ENCODE measurements at places on chromosomes 3 and 15.

GRCh38 chr3:144968750-144969350 is 997.2 kb downstream of the DIPK2A start:
- DNase-seq, result no peak

DNA sequence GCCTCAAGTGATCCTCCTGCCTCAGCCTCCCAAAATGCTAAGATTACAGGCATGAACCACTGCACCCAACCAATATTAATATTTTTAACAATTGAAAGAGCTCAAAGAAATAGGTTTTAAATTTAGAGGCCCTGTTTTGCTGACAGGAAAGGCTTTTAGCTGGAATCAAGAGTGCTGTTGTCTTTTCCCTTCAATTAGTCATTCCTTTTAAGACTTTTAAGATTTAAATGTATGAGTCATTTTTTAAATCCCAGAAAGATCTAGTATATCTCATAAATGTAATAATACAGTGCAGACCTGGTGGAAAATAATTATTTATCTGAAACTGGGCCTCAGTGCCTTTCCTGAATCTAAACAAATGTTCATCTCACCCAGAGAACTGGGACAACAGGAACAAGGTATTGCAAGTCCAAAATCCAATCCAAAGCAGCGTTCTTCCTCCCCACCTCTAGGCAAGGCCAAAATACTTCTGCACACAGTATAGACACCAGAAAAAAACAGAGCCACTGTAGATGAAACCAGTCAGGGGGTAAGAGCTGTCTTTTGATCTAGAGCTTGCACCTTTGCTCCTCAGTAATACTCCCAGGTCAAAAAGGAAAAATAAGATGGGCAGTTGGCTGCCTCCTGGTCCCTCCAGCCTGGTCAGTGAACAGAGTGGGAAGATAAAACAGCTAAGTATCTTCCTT is 14.4 kb downstream of the AGTR1 start:
- DNase-seq, result no peak

DNA sequence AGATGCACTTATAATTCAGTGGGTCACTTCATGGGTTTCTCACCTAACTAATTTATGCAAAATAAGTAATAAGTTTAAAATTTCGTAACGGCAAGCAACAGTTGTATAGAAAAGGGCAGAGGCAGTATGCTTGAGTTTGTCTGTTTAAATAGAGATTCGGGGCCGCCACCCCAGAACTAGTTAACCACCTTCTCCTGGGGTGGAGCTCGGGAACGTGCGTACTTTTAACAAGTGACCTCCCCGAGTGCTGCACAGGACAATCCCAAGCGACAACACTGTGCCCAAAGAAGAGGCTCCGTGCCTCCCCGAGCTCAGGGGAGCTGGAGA is 439 bp downstream of the SSR3 start:
- peak; percentile 16 for DNase-seq

DNA sequence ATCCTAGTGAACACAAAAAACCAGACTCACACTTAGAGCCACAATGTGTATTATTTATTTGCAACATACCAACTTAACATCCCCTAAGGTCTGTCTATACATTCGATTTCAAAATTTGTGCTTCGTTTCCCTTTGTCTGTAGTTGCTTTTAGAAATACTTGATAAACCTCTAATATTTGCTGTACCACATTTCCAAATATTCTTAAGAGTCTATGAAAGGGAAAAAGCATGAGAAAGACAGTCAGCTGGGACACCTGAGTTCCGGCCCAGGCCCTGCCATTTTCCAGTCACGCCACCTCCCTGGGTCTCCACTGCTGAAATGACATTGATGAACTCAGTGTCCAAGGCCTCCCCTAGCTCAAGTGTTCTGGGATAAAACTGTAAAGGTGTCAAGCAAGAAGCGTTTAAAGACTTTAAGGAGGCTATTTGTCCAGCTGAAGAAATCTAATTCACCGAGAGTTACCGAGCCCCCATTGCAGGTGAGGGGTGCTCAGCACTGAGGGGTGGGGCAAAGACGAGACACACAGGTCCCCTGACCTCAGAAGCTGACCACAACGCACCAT is 26.6 kb downstream of the LRRC2 start:
- no peak for DNase-seq

GRCh38 chr15:74504836-74505235 is 36.2 kb upstream of the ARID3B start:
- no peak for DNase-seq

DNA sequence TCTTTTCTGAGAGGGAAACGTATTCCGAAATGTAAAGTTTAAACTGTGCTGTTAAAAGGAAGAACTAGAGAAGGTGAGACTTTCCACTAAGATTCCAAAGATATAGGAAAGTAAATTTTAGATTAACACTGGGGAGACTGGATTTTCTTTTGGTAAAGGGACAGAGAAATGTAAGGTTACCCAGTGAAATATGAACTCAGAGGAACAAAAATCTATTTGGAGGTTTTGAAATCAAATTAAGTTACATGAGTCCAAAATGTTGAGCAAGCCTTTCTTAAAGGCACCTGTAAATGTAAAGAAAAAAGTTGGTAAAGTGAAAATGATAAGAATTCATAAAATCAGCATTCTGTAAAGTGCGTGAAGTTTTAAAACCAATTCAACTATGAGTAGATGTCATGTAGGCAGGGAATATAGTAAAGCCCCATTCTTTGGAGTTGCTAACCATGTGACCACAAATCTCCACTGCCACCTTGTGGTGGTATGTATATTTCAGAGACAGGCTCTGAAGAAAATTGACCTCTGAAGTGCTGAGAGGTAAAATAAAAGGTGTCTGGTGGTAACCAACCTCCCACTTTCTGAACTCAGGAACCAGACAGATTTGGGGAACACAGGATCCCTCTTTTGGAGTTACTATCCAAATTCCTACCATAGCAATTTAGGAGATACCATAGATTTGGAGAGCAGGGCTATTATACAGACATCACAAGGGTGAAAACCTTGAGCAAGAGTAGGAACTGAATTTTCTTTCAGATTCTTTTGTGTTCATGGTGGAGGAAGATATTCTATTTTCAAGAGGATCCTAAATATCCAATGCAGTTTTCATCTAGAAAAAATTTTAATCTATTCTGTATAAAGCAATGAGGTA is 215.3 kb downstream of the ROBO2 start:
- peak; percentile 55 for DNase-seq

GRCh38 chr15:78988361-78988911 is 43.6 kb upstream of the CTSH start:
- DNase-seq, result peak; percentile 98

DNA sequence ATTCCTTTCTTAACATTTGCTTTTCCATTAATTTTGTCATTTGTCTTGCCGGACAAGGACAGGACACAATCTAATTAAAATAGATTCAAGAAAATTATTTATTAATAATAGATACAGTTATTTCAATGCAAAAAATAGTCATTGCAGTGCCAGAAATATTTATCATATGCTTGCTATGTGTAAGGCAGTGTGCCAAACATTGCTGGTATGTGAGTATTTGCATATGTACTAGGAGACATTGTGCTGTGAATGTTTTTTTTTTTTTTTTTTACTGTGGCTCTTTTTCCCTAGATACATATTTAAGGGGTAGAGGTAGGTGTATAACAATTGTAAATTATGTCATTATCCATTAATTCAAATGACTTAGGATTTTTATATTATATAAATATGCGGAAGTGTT is 23.3 kb downstream of the SPRED1 start:
- peak; percentile 58 for DNase-seq

GRCh38 chr3:45754461-45754860 is 41.9 kb downstream of the SLC6A20 start:
- no peak for DNase-seq

- DNase-seq, result peak; percentile 21
Observed at GRCh38 chr15:56831467-56832005, 86.9 kb upstream of the TCF12 start.

DNA sequence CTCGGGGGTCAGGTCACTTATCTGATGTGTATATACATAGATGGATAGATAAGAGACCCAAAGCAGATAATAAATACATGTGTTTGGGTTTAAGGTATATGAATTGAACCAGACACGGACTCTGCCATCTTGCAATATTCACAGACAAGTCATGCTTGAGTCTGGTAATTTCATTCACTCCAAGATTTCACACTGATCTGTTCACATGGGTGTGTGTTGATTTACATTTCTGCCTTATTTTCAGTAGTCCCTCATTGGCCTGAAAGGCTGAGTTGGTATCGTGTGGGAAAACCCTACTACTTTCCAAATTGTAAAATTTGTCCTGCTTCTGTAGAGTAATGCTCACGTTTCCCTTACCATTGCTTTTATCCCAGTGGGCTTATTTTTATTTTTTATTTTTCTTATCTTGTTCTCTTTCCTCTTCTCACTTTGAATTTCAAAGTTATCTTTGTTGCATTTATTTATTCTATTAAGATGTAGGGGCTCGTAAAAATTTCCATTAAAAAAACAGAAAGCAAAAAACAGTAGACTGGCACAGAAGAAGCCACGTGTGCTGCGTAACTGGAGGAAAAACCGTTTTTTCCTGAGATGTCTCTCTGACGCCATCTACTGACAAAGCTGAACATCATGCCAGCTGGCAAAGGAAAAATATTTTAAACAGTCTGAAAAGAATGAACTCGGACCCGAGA is 10.8 kb upstream of the MFSD1 start:
- DNase-seq, result peak; percentile 77

DNA sequence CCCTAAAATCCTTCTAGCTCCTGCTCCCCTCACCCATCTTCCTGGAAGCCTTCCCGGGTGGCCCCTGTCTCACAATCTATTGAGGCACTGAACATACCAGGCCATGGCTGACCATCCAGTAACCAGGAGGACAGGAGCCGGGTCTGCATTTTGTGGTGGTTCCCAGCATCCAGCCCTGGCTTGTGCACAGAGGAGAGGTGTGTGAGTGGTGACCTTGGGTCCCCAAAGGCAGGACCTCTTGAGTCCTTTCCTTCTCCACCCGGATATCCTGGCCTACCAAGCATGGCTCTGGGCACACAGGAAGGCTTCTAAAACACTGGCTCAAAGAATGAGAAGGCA is 7.8 kb downstream of the CSK start:
- no peak for DNase-seq

GRCh38 chr3:116001151-116001621 is 377.9 kb downstream of the GAP43 start:
- peak; percentile 57 for DNase-seq

GRCh38 chr3:13507247-13507569 is 27.1 kb downstream of the HDAC11 start:
- no peak for DNase-seq

- peak; percentile 60 for DNase-seq
Observed at GRCh38 chr3:140206196-140207040, 271.4 kb downstream of the CLSTN2 start.

GRCh38 chr15:94000606-94001005 is 230.8 kb upstream of the MCTP2 start:
- no peak for DNase-seq

DNA sequence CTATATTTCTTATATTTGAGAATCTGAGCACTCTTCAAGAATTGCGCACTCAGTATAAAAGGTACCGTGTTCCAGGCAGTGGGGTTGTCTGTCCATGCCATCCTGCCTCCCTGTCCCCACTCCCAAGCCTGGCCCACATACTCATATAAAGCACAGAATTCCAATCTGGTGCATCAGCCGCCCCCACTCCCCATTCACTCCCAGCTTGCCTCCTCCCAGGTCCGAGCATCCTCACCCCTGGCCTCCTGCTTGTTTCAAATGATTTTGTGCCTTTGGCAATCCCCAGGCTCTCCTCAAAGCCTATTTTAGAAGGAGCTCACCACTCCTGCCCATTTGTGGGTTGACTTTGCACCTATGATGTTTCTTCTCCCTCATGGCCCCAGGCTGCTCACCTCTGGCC is 22.2 kb upstream of the IGF1R start:
- no peak for DNase-seq

DNA sequence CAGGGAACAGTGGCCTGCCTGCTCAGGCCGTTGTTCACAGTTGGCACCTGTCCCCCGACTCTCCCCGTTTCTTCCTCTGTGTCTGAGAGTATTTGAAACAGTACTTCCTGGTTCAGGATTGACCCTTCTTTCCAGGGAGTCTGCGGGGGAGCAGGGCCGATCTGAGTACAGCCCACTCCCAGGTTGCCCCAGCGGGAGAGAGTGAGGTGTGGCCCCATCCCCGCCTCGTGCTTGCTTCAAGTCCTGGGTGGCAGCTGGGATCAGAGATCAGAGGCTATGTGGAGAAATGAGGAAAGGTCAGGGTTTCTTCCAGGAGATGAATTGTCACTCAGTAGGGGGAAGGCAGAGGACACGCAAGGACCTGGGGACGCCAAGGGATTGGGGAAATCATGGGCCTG is 6.5 kb upstream of the DLL4 start:
- no peak for DNase-seq

- DNase-seq, result no peak
Observed at GRCh38 chr3:132626955-132627354, 29.9 kb downstream of the ACKR4 start.

- DNase-seq, result no peak
Observed at GRCh38 chr15:55372701-55373440, 35.3 kb downstream of the CCPG1 start.

DNA sequence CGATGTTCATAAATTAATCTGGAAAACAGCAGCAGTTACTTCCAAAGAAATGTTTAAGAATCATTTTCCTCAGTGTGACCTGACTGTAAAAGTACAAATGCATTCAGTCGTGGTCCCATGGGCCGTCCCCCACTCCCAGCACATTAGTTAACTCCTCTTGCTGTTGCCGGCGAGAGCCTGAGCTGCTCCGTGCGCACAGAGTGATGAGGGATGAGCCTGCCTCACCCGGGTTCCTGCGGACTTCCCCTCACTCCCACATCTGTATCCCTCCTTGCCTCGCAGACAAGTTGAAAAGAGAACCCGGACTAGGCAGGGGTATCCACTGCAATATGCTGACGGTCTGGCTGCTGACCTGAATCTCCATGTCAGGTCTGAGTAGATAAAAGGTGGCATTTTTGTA is 861.7 kb upstream of the NR2F2 start:
- DNase-seq, result no peak

- DNase-seq, result peak; percentile 38
Observed at GRCh38 chr3:135125171-135125801, 330.2 kb downstream of the EPHB1 start.

DNA sequence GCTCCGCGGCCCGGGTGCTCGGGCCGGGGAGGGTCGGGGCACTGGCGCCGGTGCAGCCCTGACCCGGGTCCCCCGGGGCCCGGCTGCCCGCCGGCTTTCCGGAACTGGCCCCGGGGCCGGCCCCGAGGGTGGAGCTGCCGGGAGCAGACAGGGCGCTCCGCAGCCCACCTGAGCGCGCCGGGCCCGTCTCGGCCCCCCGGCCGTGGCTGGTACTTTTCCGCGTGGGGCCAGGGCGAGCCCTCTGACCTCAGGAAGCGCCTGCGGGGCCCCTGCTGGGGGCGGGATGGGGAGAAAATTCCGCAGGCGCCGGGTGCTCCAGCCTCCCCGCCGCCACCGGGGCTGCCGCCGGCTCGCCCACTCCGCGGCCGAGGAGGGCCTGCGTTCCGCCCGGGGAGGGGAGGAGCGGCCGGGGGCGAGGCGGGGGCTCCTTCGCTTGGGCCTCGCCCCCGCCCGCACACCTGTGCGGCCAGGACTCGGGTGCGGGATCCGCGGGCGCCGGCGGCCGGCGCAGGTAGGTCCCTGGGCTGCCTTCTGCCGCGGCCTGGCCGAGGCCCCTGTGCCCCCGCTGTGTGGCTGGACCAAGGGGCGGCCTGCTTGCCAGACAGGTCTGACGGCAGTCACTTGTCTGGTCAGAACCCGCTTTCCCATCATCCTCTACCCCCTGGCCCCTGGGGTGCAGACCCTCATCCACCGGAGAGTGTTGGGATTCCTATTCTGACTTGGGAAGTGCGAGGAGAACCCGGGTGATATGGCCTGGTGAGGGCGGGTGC is 3.5 kb downstream of the FURIN start:
- DNase-seq, result no peak

- no peak for DNase-seq
Observed at GRCh38 chr3:43762451-43762850, 71.7 kb downstream of the ABHD5 start.
